ENCODE measurements at places on chromosomes 12 and 14.

DNA sequence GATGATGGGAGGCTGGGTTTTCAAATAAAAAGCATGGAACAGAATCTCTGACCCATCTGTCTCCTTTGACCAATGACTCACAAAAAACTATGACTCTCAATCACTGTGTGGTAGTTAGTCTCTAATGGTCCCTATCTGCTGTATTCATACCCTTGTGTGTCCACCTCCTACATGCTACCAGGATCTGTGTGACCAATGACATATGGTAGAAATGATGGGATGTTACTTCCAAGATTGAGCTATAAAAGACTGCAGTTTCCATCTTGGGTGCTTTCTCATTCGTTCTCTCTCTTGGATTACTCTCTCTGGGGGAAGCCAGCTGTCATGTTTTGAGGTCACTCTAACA is 144.7 kb upstream of the BTG1 start:
- no peak for DNase-seq

DNA sequence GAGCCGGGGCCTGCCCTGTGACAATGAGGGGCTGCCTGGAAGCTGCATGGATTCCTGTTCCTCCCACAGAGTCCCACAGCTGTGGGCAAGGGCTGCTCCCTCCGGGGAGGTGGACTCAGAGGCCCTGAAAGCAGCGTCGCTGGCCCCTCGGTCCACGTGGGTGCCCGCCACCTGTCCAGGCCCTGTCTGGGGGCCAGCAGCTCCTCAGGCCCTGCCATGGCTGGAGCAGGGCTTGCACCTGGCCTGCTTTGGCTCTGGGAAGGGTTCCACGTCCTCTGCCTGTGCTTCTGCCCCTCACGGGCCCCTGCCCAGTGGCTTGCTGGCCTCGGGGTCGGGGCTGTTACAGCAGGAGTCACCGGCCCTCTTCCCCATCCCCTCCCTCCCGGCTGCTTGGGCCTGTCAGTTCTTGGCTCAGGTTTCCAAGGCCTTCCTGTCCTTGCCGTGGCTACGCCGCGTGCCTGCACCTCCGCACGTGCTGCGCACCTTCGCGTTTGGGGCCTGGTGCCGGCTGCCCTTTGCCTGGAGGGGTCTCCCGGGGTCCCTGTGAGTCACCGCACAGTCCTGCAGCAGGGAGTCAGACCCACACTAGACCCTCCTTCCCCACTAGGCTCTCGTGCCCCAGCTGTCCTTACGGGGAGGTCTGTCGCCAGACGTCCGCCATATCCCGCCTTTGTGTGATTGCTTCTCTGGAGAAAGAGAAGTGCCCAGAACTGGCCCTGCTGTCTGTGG is 5.8 kb downstream of the FBRSL1 start:
- DNase-seq = no peak

DNA sequence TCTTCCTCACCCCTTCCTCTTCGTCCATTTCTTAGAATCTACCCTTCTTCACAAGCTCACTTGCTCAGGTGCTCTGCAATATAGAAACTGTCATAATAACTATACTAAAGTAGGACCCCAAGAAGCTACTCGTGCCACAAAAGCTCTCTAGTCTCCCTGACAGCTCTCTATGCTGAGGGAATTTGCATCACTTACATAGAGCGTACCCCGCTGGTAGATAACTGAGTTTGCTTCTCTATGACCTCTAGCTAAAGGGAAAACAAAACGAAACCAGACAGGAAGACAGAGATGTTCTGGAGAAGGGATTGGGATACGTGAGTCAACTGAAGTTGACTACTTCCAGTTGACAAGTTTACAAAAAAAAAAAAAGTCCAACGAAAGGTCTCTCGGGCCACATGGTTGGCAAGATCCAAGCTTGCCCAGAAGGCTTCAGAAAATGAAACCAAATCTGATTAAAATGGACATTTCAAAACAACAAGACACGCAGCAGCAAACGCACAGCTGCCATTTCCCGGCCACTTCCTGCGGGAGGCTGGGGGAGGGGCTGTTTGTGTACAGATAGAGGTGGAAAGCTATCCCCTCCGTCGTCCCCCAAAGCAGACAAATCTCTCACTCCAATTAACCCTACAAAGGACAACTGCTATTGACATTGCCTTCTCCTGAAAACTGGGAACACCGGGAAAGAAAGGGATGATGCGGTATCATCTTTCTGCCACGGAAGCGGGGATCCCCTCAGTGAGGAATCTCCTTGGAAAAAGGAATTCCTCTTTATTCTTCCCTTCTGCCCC is 1.3 kb downstream of the BAZ2A start:
- no peak for DNase-seq

DNA sequence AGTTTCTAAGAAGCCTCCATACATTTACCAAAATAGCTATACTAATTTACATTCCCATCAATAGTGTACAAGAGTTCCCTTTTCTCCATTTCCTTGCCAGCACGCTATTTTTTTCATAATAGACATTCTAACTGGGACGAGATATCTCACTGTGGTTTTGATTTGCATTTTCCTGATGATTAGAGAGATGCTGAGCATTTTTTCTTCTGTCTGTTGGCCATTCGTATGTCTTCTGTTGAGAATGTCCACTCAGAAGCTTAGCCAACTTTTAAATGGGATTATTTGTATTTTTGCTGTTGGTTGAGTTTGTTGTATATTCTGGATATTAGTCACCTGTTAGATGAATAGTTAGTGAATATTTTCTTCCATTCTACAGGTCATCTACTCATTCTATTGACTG is 144.1 kb downstream of the PRKD1 start:
- DNase-seq = no peak

- no peak for DNase-seq
Observed at GRCh38 chr12:131072451-131073230, 118.9 kb downstream of the ADGRD1 start.

DNA sequence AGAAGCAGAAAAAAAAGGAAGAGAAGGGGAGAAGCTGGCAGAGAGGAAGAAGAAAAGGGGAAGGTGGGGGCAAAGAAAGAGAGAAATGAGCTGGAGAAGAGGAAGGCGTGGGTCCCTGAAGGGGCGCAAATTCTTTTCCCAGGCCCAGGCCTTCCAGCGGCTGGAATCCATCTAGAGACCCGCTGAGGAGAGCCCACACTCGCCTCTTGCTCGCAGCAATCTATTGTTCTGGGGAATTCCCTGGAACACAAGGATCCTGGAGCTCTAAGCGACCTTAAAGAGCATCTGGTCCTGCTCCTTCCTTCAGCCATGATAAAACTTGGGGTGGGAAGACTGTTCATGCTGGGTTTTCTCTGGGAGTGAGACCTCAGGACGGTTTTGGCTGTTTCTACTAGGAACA is 41.2 kb upstream of the FKBP4 start:
- no peak for DNase-seq

- no peak for DNase-seq
Observed at GRCh38 chr14:100429537-100429936, 106.4 kb downstream of the SLC25A47 start.

GRCh38 chr12:9237286-9237685 is 29.1 kb upstream of the PZP start:
- no peak for DNase-seq

DNA sequence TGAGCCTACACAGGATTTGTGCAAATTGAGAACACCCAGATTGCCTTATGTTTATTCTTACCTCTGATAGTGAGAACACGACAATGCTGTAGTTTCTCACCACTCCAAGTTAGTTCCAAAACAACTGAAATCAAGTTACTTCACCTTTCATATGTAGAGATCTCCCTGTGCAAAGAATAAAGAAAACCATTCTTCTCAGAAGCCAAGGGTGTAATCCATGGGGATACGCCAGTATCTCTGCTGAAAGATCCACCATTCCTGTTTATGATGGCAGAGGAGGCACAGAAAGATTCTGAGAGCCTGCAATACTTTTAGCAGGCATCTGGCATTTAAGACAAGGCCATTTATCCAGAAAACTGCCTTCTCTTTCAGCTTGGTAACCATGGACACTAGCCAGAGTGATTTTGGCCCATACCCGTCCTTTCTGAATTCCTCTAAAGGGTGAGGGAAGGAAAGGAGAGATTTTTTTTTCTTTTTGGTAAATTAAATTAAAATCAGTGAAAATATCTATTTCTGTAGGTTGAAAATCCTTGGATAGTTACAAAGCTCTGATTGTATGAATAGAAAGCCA is 355.4 kb upstream of the FAR2 start:
- DNase-seq = no peak

- DNase-seq = peak; percentile 34
Observed at GRCh38 chr12:131860472-131861260, 32.5 kb downstream of the MMP17 start.

DNA sequence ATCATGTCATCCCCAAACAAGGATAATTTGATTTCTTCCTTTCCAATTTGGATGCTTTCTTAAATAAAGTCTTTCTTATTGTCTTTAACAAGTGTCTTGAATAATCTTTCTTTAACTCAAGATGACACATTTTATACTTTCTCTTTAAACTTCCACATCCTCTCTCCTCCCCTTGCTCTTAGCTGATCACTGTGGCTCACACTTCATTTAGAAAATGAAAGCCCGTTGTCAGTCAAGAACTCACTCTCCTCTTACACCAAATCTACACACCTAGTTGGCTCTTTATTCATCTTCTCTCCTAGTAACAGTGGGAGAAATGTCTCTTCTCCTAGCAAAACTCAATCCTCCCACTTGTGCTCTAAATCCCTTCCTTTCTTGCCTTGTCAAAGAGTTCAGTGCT is 10.4 kb upstream of the RMST start:
- no peak for DNase-seq

GRCh38 chr12:64950711-64951298 is 126.4 kb downstream of the TBC1D30 start:
- DNase-seq = no peak

GRCh38 chr12:7645395-7646177 is 20.1 kb downstream of the APOBEC1 start:
- DNase-seq = no peak

- no peak for DNase-seq
Observed at GRCh38 chr12:109228664-109229063, 80.4 kb downstream of the FOXN4 start.

DNA sequence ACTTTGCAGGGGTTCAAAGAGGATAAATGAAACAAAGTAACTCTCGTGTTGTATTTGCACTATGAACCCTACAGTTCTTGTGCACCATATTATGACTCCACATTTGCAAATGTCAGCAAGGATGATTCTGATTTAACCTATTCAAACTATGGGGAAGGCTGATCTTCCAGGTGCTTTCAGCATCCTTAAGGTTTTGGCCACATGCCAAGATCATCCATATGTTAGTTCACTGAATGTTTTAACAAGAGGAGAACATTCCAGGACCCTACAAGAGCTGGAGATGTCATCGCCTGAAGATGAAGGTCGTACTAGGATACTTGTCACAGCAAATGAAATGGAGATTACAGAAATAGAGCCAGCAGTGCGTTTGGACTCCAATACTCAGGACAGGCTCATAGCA is 114.2 kb downstream of the DHRS2 start:
- no peak for DNase-seq

DNA sequence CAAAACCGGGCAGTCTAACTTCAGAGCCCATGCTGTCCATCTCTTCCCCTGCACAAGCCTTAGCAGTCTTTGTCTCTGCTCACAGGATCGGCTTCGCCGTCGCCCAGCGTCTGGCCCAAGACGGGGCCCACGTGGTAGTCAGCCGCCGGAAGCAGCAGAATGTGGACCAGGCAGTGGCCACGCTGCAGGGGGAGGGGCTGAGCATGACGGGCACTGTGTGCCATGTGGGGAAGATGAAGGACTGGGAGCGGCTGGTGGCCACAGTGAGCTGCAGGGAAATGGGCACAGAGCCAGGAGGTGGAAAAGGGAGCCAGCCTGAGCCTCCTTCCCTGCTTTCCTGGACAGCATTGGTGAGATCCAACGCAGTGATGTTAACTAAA is 14.2 kb upstream of the CARMIL3 start:
- no peak for DNase-seq

DNA sequence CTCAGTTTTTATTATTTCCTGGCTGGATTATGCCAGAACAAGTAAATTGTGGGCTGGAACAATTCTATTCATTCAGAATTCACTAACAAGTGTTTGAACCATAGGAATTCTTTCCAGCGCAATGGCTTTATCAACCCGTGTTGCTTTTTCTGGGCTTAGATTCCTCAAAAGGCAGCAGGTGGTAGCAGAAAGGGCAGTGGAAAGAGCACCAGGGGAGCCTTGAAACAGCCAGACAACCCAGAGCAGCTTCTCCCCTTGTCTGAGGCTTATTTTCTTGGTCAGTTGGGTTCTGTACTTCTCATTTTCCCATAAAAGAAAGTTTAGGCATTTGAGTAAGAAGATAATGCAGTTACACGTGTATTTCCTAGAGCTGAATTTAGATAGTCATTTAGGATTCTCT is 130.7 kb downstream of the OTOGL start:
- DNase-seq = no peak

DNA sequence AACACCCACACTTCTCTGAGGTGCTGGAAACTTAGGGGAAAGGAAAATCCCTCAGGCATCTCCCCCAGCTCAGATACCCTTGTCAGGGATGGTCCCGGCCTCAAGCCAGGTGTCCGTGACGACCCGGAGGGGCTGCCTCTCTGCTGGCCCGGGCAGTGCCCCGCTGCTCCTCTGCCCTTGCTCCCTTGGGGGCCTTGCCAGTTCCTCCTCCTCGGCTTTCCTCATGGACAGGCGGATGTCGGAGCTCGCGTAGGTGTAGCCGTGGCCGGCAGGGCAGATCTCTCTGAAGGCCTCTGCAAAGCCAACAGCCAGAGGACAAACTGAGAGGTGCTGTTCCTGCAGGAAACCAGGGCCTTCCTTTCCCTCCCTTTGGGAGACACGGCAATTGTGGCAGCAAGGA is 34.8 kb downstream of the ISCA2 start:
- no peak for DNase-seq

DNA sequence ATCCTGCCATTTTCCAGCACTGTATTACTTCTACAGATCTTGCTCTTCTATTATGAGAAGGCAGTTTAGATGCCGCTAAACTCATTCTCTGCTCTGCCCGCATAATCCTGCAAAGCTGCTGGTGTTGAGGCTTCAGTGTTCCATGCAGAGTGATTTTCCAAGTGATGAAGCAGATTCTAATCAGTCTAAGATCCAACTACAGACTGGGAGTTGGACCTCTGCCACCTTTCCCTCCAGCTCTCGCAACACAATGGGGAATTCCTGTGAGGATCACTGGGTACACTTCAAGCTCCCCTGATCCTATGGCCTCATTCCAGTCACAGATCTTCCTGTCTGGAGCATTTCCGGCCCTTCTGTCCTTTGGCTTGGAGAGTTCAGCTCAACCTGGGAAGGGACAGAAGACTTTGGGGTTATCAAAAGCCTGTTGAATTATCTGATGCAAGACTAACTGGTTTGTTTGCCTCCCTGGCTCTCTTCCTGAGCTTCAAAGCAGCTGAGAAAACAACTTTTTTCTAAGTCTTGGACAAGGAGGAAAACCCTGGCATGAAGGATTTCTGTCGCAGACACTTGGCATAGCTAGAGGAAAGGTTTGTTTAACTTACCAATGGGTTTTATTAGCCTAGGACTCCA is 333.9 kb downstream of the ZFP36L1 start:
- DNase-seq = no peak

- DNase-seq = no peak
Observed at GRCh38 chr12:105164068-105164467, 56.5 kb downstream of the WASHC4 start.

GRCh38 chr12:63410197-63410596 is 258.1 kb downstream of the DPY19L2 start:
- no peak for DNase-seq

GRCh38 chr12:6691473-6691872 is 2.3 kb upstream of the ZNF384 start:
- peak; percentile 16 for DNase-seq

- no peak for DNase-seq
Observed at GRCh38 chr12:105835580-105836241, 303.0 kb downstream of the NUAK1 start.

- peak; percentile 81 for DNase-seq
Observed at GRCh38 chr12:52147367-52147963, 44.3 kb downstream of the KRT80 start.

- DNase-seq = no peak
Observed at GRCh38 chr12:70264067-70264867, 21.0 kb downstream of the CNOT2 start.

GRCh38 chr12:6834254-6834653 is 6.0 kb downstream of the P3H3 start:
- DNase-seq = no peak

Measured in GOT3 (cell line).